GM13976 (cell line): ENCODE measurements at places on chromosomes 5 and 9.

- DNase-seq: no peak
These were observed 38.2 kb upstream of the CEP72 start for GRCh38 chr5:573976-574375.

- no peak for DNase-seq
These were observed 186.7 kb upstream of the TBC1D2 start for GRCh38 chr9:98442114-98442513.

DNA sequence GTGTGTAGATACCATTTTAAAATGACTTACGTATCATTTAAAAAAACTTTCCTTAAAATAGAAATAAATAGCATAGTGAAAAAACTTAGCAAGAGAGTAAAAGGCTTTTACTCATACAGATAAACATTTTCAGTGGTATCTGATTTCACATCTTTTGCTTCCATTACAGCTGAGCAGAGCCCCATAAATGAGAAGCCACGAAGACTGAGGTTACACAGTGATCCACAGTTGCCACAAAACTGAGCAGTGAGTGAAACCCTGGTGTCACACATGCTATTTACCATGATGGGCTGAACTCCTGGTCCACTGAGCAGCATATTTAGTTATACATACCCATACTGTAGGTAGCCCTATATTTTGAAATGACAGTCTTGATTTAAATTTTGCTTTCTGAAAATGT is 401.2 kb downstream of the KIAA0825 start:
- no peak for DNase-seq

DNA sequence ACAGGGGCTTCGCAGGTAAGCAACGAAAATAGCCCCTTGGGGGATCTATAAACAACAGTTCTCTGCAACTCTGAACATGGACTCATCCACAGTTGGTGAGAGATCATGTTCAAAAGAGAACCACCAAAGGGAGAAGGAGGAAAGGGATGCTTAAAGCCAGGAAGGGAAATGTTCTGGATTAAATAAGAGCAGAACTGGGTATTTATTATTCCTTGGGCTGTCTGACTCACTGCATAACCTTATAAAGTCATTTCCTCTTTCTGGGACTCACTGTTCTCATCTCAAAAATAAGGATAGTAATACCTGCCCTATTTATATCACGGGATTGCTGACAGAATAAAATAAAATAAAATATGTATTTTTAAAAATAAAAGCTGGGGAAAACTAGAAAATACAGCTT is 11.2 kb upstream of the MARCHF3 start:
- DNase-seq: no peak

- no peak for DNase-seq
These were observed 53.9 kb upstream of the CAMK4 start for GRCh38 chr5:111170279-111170678.

GRCh38 chr5:133497608-133498348 is 114.6 kb downstream of the FSTL4 start:
- no peak for DNase-seq

- no peak for DNase-seq
These were observed 84.1 kb downstream of the TLE1 start for GRCh38 chr9:81605170-81605670.

GRCh38 chr5:16736158-16736995 is 119.6 kb upstream of the RETREG1 start:
- DNase-seq: no peak

DNA sequence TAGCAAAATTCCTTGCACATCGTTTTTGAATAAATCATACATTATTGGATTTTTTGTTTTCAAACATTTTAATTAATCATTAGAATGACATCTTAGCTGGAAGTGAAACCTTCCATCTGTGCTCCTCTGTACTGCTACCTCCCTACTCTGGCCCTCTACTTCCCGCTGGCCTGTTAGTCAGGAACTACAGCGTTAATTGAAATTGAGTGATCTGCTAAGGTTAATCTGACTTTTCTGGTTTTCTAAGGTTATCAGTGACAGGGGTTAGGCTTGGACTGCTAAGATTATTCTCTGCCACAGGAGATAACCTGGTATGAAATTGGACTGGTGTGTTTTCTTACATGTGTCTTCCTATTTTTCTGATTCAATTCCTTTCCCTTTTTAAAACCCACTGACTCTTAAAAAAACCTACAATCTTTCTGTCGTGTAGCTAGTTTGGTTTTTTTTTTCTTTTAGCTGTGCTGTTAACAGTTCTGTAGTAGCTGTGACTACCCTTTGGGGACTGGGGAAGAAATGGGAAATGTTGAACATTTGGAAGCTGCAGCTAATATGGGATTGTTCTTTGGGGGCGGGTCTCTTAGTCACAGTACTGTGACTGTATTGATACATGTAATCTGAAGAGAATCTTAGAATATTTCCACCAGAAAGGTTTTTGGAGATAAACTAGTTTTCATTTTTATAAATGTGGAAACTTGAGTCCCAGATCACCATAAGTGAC is 4.6 kb downstream of the KIF2A start:
- no peak for DNase-seq

DNA sequence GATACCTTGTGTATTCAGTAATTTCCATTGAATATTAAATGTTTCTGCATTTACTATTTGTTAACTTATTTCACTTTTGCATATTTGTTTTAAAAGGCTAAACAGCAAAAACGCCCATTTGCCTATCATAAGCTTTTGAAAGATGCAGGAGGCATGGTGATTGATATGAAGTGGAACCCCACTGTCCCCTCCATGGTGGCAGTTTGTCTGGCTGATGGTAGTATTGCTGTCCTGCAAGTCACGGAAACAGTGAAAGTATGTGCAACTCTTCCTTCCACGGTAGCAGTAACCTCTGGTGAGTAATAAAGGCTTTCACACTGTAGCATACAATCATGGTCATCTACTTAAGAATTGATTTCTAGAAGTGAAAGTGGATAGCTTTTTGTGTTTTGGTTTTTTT is 3.8 kb downstream of the NUP214 start:
- no peak for DNase-seq

- DNase-seq: no peak
These were observed 171.4 kb downstream of the MCTP1 start for GRCh38 chr5:95113489-95113888.

GRCh38 chr5:168590666-168591065 is 11.5 kb upstream of the PANK3 start:
- DNase-seq: no peak

GRCh38 chr9:90285946-90286345 is 356.7 kb downstream of the DIRAS2 start:
- DNase-seq: no peak

DNA sequence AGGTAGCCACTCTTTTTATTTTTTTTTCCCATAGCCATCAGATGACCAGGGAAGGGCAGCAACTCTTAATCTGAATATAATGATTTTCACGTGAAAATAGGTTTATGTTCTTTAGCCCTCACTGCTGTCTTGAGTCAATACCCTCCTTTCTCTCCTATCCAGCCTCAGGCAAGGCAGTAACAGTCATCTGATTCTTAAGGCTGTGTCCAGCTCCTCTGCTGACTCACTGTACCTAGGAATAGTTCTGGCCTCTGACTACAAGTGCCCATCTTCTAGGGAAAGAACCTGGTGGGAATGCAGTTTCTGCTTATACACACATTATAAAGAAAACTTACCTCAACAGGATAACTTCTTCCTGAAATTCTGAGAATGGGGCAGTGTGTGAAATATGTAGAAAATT is 30.7 kb downstream of the DHX29 start:
- no peak for DNase-seq

GRCh38 chr5:42641336-42642005 is 115.1 kb upstream of the CCDC152 start:
- DNase-seq: no peak

DNA sequence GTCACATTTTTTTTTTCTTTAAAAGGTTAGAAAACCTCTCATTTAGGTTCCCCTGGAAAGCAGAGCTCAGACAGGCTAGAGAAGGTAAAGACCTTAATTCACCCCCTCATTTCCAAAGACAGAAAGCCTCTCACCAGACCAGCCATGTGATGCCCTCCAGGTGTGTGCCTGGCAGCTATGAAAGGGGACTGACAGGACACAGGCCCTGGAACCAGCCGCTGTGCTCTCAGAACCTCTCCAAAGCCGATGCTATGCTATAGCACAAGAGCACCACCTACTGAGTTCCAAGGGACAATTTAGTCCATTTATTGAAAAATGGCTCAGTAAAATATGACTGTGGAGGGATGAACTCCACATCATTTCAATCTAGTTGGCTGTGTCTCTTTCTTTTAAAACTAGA is 48.8 kb downstream of the FANCC start:
- peak; percentile 31 for DNase-seq

GRCh38 chr5:74199005-74199404 is 441.5 kb downstream of the ENC1 start:
- DNase-seq: no peak

DNA sequence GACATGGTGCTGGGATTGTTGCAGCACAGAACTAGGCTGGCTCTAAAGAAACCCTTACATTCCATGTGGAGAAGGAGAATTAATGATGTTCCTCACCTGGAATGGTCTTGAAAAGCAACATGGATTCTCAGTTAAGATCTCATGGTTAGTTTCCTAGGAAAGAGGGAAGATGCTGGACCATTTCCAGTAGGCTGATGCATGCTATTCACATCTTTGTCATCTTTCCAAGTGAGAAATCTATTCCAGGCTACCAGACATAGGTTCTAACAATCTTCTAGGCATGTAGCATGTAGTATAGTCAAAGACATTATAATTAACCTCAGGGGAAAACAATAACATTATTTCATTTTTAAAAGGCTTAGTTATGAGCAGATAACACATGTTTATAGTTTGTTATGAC is 44.3 kb downstream of the TMEM252 start:
- DNase-seq: no peak

GRCh38 chr9:16833296-16833835 is 37.1 kb downstream of the BNC2 start:
- DNase-seq: no peak

- DNase-seq: no peak
These were observed 109.6 kb downstream of the BAAT start for GRCh38 chr9:101274971-101275768.

DNA sequence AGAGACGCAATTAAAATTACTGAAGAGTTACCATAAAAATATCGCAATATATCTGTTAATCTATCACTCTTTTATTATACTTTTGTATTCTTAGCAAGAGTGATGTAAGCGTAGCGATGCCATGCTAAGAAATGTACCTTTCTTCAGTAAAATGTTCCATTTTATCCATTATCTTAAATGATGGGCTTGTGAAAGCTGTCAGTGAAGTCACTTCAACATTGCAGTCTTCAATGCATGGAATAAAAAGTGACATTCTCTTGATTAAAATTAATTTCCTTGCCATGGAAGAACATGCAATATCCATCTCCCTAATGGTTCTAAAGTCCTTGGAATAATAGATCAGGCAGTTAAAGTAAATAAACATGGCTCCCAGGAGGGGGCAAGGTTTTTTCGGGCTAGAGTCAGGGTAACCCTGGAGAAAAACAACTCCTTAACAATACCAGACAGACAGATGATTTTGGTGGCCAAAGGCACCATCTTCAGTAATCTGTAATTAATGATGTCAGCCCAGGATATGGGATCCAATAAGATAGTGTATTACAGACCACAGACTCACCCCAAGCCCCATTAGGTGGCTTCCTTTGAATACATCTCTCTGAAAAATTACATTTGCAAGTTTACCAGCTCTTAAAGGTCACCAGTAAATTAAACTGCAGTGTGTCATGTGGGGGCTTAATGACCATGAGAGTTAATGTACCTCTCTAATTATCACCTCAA is 677.1 kb downstream of the DTWD2 start:
- no peak for DNase-seq

DNA sequence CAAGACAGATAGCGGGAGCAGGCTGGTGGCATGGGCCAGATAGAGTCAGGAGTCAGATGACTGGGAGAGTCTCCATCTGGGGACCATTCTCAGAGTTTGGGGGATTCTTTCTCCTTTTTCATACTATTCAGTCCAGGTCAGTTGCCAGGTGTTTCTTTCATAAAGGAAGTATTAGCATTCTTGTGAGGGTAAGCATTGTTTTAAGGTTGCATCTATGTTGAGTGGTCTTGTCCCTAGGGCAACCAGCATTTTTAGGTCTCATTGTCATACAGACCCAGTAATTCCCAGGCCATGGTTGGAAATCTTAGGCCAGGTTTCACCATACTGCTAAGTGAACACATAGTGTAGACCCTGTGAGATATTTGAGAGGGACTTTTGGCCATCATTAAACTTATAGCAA is 122.3 kb upstream of the POC5 start:
- DNase-seq: no peak

GRCh38 chr5:66960369-66961137 is 236.0 kb downstream of the CD180 start:
- no peak for DNase-seq

DNA sequence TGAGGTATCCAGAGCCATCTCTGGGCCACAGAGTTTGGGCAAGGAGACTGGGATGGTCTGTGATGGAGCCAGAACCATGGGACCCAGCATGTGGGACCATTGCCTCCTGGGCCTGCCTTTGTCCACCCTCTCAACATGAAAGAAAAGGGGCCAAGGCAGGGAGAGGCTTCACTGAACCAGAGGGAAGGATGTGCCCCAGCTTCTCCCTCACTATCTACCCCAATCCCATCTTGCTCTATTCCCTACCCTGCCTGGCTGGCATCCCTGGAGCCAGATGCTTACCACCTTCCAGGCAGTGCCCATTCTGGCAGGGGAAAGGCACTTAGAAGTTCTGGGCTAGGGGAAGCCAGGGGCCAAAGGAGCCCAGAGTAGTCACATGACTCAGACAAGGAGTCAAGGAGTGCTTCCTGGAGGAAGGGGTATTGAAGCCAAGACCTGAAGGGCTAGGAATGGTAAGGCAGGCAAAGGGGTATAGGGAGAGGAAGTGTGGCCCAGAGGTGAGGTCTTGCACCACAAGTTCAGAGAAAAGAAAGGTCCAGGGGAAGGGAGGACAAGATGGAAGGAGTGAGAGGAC is 9.8 kb downstream of the PDLIM4 start:
- peak; percentile 13 for DNase-seq

DNA sequence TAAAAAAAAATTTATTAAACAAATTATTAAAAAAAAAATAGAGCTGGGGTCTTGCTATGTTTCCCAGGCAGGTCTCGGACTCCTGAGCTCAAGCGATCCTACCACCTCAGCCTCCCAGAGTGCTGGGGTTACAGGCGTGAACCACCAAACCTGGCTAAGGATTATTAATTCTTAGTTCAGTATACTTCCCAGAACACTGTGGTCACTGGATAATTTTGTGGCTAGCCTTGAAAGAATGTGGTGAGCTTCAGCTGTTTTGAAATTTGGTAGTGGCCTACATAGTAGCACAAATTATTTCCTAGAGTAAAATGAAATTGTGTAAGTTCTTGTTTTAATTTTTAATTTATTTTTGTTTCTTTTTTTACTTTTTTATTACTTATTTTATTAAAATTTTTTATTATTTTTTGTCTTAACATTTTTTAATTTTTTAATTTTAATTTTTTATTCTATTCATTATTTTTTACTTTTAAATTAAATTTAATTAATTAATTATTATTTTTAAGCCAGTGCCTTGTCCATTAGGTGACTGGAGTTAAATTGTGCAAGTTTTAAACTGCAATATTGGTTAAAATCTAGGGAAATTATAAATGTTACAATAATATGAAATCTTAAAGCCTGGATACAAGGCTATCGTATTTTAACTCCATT is 23.0 kb downstream of the ARRDC3 start:
- no peak for DNase-seq
